ENCODE measurements at places on chromosomes 5 and 9.

DNA sequence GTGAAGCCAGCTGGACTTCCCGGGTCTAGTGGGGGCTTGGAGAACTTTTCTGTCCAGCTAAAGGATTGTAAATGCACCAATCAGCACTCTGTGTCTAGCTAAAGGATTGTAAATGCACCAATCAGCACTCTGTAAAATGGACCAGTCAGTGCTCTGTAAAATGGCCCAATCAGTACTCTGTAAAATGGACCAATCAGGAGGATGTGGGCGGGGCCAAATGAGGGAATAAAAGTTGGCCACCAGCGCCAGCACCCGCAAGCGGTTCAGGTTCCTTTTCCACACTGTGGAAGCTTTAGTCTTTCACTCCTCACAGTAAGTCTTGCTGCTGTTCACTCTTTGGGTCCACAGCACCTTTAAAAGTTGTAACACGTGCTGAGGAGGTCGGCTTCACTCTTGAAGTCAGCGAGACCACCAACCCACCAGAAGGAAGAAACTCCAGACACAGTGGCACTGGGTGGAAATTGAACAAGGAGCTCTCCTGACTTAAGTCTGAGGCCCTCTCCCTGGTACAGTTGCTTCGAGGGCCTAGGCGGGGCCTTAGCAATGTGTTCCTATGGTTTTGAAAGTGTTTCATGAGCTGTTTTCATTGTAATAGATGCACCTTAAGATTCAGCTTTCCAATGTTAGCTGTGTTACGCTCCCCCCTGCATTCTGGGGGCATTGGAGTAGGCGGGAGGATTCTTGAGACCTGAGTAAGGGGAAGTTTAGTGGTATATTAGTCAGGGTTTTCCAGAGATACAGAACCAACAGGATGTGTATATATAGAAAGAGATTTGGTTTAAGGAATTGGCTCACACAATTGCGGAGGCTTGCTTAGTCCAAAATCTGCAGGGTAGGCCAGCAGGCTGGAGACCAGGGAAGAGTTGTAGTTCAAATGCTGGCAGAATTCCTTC lies 21.5 kb upstream of the MYO10 start:
- no peak for DNase-seq

GRCh38 chr5:113044776-113045465 lies 68.3 kb downstream of the DCP2 start:
- no peak for DNase-seq

DNA sequence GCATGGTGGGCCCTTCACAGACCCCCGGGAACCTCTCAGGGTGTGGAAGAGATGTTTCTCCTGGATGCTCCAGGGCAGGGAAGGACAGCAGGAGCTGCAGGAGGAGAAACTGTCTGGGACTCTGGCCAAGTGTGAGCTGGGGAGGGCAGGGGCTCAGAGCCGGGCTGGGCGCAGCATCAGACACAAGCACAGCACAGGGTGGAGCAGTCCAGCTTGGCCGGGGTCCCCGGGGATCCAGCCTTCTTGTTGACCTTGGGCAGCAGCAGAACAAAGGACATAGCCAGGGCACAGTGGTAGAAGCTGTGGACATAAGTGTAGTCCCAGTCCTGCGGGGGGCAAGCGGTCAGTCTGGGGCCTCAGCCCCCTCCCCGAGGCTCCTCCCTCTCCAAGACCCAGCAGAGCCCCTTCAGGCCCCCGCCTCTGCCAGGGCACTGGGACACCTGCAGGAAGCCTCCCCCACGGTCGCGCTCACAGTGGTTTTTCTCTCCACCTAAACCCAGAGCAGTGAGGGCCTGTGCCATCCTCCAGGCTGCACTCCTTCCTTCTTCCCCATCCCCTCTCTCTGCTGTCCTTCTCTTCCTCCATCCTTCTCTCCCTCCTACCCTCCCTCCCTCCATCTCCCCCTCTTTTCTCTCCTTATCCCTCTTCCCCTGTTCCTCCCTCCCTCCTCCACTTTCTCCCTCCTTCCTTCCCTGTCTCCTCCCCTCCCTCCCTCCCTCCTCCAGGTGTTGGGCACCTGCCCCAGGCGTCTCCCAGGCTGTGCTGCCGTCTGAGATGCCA lies 10.1 kb downstream of the MYMK start:
- DNase-seq = no peak

DNA sequence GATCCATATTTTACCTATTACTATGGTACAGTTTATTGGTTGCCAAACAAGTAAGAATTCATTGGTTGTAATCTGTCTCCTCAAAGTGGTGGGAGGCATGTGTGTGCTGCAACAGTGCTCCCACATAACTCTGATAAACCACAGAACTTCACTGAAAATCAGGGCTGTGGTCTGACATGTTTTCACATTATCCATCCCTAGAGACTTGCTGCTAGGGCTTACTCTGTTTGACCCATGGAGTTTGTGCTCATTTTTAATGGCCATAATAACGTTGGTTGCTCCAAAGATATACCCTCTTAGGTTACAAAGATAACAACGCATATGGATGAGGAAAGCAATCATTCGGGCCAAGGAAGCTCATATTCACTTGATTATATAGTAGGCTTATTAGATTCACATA lies 37.0 kb downstream of the HACD4 start:
- no peak for DNase-seq

DNA sequence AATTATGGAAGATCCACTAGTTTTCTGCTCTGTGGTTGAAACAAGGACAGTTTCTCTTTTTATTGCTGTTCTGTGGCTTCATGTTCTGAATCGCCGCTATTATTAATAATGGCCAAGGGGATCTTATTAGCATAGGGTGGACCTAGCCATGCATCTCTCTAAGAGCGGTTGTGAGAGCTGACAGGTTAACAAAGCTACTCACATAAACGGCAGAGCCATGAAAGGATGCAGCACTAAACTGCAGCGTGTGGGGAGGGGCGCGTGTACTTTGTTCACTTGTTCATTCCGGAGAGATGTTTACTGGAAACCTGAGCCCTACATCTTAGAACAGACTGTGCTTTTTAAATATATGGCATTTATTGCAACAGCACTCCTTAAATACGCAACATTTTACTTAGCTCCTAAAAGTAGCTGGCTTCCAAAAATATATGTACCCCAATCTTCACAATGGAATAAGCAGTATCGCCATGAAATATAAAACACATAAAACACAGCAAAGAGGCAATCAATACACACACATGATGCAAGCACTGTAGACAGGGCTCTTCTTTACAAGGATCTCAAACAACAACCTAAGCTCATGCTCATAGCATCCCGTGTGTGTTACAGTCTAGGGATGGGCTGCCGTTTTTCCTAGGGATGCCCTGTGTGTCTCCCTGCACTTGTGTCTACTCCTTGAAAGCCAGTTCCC lies 424.6 kb downstream of the MED10 start:
- no peak for DNase-seq

- DNase-seq = no peak
Measured at GRCh38 chr9:35618325-35618727, at the start of gene CD72. CD72 (minus strand) TSS chr9:35618413; CDS start chr9:35618303, 110 bp downstream.

DNA sequence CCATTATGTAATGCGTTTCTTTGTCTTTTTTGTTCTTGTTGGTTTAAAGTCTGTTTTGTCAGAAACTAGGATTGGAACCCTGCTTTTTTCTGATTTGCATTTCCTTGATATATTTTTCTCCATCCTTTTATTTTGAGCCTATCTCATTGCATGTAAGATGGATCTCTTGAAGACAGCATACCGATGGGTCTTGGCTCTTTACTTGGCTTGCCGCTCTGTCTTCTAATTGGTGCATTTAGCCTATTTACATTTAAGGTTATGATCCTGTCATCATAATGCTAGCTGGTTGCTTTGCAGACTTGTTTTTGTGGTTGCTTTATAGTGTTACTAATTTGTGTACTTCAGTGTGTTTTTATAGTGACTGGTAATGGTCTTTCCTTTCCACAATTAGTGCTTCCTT lies 13.3 kb upstream of the CDKN2B start:
- DNase-seq = no peak

DNA sequence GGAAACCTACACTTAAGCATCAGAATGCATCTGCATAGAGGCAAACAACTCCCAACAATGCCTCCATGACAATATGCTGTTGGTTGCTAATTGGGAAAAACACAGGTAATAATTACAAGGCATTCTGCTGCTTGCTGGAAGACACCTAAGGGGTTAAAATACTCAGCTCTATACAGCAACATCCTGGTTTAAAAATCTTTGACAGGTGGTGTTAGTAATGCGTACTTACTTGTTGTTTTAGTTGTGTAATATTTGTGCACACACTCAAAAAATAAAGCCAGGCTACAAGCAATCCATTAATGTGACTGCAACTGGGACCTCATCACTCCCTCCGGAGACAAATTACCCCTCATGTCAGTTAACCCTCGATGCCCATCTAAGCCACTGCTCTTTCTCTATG lies 126.3 kb upstream of the ELL2 start:
- no peak for DNase-seq

DNA sequence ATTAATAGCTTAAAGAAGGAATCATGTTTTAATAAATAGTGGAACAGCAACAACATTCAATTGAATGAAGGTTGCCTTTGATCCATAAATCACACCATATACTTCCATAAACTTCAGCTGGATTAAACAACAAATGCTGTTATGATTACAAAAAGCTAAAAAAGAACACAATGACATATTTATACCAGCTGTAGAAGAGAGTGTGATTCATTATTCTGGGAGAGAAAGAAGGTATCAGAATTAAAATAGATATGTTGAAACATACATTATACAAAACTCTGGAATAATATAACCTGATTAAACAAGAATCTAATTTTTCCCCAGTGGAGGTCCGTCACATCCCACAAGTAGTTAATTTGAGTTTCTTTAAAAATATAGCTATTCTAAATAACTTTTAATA lies 7.5 kb upstream of the RECK start:
- no peak for DNase-seq

DNA sequence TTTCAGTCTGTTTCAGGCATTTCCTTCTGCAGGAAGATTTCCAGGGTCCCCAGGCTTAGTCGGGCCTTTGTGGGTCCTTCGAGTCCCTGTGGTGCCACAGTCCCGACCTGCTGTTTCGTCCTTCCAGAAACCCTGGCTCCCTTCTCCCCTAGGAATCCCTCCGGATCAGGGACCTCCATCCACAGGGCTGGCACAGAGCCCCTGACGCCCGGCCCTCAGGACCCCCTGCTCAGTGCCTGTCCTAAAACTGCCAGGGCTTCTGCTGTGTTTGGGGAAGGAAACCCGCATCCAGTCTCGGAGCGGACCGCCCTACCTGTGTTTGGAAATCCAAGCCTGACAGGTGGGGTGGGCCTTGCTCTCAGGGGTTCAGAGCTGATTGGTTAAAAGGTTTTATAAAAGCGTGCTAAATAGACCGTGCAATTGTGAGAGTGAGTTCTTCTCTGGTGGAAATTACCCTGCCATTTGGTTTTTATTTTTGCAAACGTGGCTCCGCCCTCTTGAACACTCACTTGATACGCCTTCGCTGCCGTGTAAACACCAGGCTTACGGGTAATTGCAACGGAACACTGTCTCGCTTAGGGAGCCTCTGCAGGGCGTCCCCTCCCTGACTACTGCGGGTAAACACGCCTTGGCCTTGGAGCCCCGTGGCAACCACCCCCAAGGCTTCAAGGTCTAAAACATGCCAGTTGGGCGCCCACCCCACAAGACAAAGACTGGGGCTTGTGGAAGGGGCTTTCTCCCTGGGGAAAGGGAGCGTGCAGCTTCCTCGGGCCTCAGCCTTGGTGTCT lies 121.2 kb downstream of the PHF2 start:
- no peak for DNase-seq

- DNase-seq = no peak
Measured at GRCh38 chr9:115164511-115164974, 46.6 kb upstream of the TNC start.

GRCh38 chr5:177605667-177606066 lies 5.7 kb downstream of the B4GALT7 start:
- no peak for DNase-seq

- DNase-seq = no peak
Measured at GRCh38 chr9:69093471-69094103, 58.0 kb downstream of the FXN start.

GRCh38 chr9:115050002-115050490 lies 67.9 kb downstream of the TNC start:
- DNase-seq = no peak

GRCh38 chr9:89659891-89660685 lies 55.3 kb downstream of the GADD45G start:
- no peak for DNase-seq

DNA sequence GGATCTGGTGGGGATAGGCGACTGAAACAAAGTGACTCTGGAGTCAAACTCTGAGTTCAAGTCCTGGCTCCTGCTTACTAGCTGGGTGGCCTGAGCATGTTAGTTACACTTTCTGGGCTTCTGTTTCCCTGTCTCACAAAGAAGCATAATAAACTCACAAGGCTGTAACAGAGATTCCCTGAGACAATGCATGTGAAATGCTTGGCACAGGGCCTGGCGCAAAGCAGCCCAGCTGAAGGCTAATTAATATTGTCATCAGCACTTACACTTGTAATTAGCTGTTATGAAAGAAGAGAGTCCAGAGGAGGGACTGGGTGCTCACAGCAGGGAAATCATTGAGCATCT lies 64.1 kb upstream of the SPOCK1 start:
- DNase-seq = no peak

GRCh38 chr9:109780453-109781033 lies 545 bp downstream of the PALM2AKAP2 start:
- no peak for DNase-seq

GRCh38 chr5:139495638-139496435 lies 13.3 kb upstream of the STING1 start:
- no peak for DNase-seq

- no peak for DNase-seq
Measured at GRCh38 chr5:40046792-40047191, 622.0 kb upstream of the DAB2 start.

- no peak for DNase-seq
Measured at GRCh38 chr5:123278284-123278683, 144.9 kb downstream of the CEP120 start.

DNA sequence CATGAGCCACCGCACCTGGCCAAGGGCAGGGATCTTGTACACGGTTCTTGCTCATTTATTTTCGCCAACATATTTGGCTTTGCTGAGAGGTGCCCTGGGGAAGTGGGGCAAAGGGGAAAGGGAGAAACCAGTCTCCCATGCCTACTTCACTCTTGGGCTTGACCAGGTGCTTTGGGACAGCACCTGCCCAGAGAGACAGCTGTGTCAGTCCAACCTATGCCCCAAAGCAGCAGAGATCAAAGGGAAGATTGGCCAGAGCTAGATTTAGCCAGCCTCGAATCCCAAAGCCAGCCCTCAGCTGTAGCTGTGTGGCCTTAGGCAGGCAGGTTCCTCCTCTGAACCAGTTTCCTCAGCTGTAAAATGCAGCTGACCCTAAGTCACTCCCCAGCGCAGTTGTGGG lies 2.3 kb upstream of the PTGES start:
- no peak for DNase-seq

GRCh38 chr9:134253606-134254205 lies 72.5 kb upstream of the RXRA start:
- DNase-seq = no peak

DNA sequence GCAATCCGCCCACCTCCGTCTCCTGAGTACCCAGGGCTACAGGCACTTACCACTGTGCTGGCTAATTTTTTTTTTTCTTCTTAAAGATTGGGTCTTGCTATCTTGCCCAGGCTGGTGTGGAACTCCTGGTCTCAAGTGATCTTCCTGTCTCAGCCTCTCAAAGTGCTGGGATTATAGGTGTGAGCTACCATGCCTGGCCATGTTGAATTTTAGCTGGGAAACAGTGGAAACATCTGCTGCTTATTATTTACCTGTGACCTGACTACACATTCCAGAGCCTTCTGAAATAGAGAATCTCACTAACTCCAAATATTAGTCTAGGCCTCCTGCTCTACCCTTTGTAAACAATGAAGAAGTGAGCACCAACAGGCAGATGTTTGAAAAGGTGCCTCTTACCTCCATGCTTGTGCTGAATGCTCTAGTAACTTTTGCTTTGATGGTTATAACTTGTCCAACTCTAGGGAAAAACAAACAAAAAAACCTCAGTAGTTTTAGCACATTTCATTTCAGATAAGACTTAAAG lies 22.5 kb downstream of the ACOT12 start:
- DNase-seq = no peak

Data from stimulated activated CD8-positive, alpha-beta memory T cell treated with anti-CD3 and anti-CD28 coated beads, Interleukin-15, amount 100 ng/mL, for 1 hour (primary cell).